ENCODE measurements at places on chromosomes 2 and 18.

GRCh38 chr2:63856303-63856603 is 14.6 kb downstream of the UGP2 start:
- no peak for DNase-seq

- DNase-seq: no peak
Measured at GRCh38 chr2:183530333-183530901, 406.2 kb downstream of the NUP35 start.

- DNase-seq: peak; percentile 22
Measured at GRCh38 chr2:75560022-75560767, 544 bp downstream of the EVA1A start.

GRCh38 chr18:30639361-30639760 is 403.2 kb downstream of the DSC3 start:
- DNase-seq: no peak

- DNase-seq: no peak
Measured at GRCh38 chr2:86213699-86214502, 14.6 kb downstream of the MRPL35 start.

DNA sequence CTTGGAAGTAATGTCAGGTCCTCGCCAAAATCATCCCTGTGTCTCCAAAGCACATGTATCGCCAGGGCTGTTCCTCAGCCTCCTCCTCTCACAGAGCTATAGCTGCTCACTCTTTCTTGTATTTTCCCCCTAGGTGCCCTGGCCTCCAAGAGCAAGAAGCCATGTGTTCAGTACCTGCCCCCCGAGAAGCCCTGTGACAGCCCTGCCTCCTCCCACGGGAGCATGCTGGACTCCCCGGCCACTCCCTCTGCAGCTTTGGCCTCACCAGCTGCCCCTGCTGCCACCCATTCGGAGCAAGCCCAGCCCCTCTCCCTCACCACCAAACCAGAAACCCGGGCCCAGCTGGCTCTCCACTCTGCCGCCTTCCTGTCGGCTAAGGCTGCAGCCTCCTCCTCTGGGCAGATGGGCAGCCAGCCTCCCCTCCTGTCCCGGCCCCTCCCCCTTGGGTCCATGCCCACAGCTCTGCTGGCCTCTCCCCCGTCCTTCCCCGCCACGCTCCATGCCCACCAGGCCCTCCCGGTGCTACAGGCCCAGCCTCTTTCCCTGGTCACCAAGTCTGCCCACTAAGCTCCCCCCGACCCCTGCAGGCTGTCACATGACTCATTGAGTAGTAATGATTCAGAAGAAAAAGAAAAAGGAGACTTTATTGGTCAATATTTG is 18.8 kb downstream of the TGOLN2 start:
- peak; percentile 94 for DNase-seq

- DNase-seq: no peak
Measured at GRCh38 chr2:67221266-67221665, 175.9 kb upstream of the ETAA1 start.

Measured in DMS 273 treated with DMSO at 0.1 percent for 48 hours (cell line).